Activated T-helper 9 cell treated with anti-CD3 and anti-CD28 coated beads, Interleukin-2, amount 50 U/mL, for 16 hours (primary cell): ENCODE measurements at places on chromosomes 13 and 19.

DNA sequence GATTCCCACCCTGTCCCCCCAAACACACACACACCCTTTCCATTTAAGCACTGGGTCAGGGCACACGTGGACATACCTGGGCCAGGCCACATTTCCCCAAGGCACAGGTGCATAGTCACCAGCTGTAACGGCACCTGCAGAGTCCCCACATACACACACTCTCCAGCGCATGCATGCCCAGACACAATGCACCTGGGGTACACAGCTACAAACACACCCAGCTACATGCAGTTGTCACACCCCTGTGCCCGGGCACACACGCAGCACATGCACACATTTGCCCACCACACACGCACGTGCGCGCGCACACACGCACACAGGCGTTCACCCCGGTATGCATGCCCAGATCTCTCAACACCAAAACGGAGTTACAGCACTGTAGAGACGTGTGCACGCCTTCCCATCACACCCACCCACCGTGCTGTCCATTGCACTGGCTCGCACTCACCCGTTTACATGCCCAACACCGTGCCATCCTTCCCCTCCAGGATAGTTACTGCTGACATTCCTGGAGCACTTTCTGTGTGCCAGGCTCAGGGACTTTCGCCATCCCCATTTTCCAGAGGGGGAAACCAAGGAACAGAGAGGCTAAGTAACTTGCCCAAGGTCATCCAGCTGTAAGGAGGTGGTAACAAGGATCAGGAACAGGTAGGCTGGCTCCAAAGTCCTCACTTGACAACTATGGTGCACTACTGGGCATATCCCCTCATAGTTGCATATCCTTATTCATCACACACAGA lies 749 bp upstream of the SHANK1 start:
- DNase-seq: no peak

GRCh38 chr19:42422092-42422900 lies 4.9 kb downstream of the LIPE start:
- DNase-seq: no peak

- DNase-seq: no peak
Observed at GRCh38 chr19:40155749-40156265, 35.4 kb upstream of the MAP3K10 start.

- DNase-seq: no peak
Observed at GRCh38 chr13:53642306-53642705, 613.7 kb downstream of the OLFM4 start.

GRCh38 chr19:35330475-35330874 lies 1.5 kb downstream of the CD22 start:
- no peak for DNase-seq

GRCh38 chr13:107964395-107964794 lies 250.9 kb downstream of the LIG4 start:
- no peak for DNase-seq

DNA sequence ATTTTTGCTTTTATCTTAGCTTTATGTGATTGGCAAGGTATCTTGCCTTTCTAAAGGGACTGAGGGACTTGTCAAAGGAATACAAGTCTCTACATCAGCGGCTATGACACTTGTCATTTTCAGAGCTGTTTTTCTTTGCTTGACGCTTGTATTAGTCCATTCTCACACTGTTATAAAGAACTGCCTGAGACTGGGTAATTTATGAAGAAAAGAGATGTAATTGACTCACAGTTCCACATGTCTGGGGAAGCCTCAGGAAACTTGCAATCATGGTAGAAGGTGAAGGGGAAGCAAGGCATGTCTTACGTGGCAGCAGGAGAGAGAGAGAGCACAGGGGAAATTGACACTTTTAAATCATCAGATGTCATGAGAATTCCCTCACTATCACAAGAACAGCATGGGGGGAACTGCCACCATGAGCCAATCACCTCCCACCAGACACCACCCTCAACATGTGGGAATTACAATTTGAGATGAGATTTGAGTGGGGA lies 128.2 kb downstream of the GPC5 start:
- no peak for DNase-seq

DNA sequence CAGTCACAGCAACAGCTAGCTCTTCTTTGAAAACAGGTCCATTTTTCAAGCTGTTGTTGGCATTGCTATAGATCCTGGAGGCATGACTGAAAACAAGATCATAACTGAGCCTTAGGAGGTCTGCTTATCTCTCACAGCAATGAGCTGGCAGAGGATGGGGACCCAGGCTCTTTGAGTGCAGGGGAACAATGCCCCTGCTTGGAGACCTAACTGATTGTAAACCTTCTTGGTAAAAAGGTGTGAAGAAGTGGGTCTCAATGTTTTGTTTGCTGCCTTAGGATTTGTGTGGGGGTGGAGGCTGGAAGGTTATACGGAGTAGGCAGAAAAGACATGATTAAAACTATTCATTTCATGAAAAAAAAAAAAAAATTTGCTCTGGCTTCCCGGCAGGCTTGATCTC lies 94.6 kb downstream of the EFNB2 start:
- DNase-seq: no peak
